ENCODE measurements at places on chromosomes 6 and 20. TPM values are rescaled to one million over a fixed set of nuclear protein-coding genes. Genes with fewer than 3 reads are reported as not detected.

GRCh38 chr20:19858466-19859371, 100.7 kb downstream of the RIN2 start:
- no peaks in the 10 kb centered on the region for H3K36me3 ChIP-seq
- H3K27ac ChIP-seq, result no peak overlapping the region
- H3K4me1 ChIP-seq, result no peaks in the 10 kb centered on the region
- no peak overlapping the region for H3K4me3 ChIP-seq

- H3K4me1 ChIP-seq, result no peaks in the 10 kb centered on the region
- no peaks in the 10 kb centered on the region for H3K27me3 ChIP-seq
- peaks cover 53% of the 10 kb centered on the region for H3K36me3 ChIP-seq
- no peak for DNase-seq
Measured at GRCh38 chr20:49278818-49279676, 1.2 kb upstream of the ZNFX1 start.

DNA sequence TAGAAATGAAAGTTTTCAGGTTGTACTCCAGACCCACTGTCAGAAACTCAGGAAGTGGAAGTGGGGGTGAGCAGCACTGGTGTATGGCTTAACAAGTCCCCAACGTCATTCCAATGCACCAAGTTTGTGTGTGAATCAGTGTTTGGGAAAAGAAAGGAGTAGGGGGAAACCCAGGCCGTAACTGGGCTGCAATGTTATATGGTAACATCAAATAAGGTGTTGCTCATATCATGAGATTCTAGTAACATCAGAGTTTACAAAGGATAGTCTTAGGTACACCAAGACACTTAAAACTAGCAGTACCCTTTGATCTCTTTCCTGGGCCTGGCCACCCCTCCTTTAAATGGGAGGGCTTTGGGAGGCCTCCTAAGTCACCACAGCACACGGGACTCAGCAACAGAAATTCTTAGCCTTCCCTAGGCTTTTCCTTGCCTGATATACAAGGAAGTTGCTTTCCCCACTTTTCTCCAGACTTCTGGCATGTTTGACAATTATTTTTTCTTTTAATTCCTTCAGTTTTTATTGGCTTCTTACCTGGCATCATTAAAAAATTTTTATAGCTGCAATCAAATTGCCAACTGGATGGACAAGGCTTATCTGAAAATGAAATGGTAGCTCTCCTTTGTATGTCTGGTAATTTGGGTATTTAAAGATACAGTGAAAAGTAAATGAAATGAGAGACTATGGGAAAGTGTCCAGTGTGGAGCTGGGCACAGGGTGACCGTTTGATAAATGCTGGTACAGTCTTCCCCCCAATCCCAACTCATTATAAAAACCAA, 15.1 kb downstream of the E2F3 start:
- no peak for DNase-seq
- no peaks in the 10 kb centered on the region for H3K36me3 ChIP-seq
- peak overlapping the region; percentile 55 for H3K27ac ChIP-seq
- no peak overlapping the region for H3K4me3 ChIP-seq

- H3K36me3 ChIP-seq, result no peaks in the 10 kb centered on the region
- H3K27ac ChIP-seq, result no peak overlapping the region
- no peaks in the 10 kb centered on the region for H3K27me3 ChIP-seq
- no peak overlapping the region for H3K4me3 ChIP-seq
Measured at GRCh38 chr6:36692861-36693702, 4.5 kb upstream of the RAB44 start.

GRCh38 chr6:37548067-37548674, 48.5 kb upstream of the CCDC167 start:
- H3K4me3 ChIP-seq, result no peak overlapping the region
- no peaks in the 10 kb centered on the region for H3K36me3 ChIP-seq
- H3K4me1 ChIP-seq, result peaks cover 12% of the 10 kb centered on the region

- H3K27me3 ChIP-seq, result no peaks in the 10 kb centered on the region
- H3K27ac ChIP-seq, result no peak overlapping the region
- no peaks in the 10 kb centered on the region for H3K4me1 ChIP-seq
- H3K36me3 ChIP-seq, result no peaks in the 10 kb centered on the region
Measured at GRCh38 chr20:43721429-43722152, 5.2 kb downstream of the GTSF1L start.

DNA sequence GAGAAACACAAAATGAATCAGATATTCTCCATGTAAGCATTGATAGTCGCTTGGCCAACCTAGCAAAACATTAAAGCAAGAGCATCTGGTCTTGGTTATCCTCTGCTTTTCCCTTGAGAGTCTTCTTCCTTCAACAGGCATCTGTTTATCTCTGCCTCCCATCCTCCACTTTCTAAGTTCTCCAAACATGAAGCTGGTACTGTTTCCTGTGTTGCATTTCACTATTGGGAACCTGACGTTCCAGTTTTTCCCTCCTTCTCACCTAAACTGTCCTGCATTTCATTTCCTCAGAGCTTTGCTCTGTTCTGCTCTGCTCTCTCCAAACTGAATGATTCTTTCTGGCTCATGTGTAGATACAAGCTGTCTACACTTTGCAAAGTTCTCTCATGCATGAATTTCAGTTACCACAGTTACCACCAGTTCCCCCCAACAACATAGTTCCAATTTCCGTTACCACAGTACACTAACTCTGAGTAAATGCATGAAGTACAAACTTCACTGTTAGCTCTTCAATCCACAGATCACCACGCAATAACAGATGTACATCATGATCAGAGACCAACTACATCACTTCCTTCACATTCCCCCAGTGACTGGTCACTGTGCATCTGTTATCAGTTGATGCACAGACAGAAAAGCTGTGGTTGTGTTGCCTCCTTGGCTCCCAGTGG, 86.7 kb upstream of the F13A1 start:
- DNase-seq, result no peak
- no peaks in the 10 kb centered on the region for H3K27me3 ChIP-seq
- no peak overlapping the region for H3K4me3 ChIP-seq
- no peaks in the 10 kb centered on the region for H3K36me3 ChIP-seq
- H3K4me1 ChIP-seq, result no peaks in the 10 kb centered on the region

- no peak overlapping the region for H3K27ac ChIP-seq
- no peak for DNase-seq
- H3K4me3 ChIP-seq, result no peak overlapping the region
- no peaks in the 10 kb centered on the region for H3K4me1 ChIP-seq
Measured at GRCh38 chr20:20370094-20370575, 2.2 kb downstream of the INSM1 start.

GRCh38 chr20:46157625-46158024, 39.5 kb downstream of the CD40 start:
- H3K27ac ChIP-seq, result no peak overlapping the region
- no peaks in the 10 kb centered on the region for H3K36me3 ChIP-seq
- H3K27me3 ChIP-seq, result no peaks in the 10 kb centered on the region
- DNase-seq, result no peak

DNA sequence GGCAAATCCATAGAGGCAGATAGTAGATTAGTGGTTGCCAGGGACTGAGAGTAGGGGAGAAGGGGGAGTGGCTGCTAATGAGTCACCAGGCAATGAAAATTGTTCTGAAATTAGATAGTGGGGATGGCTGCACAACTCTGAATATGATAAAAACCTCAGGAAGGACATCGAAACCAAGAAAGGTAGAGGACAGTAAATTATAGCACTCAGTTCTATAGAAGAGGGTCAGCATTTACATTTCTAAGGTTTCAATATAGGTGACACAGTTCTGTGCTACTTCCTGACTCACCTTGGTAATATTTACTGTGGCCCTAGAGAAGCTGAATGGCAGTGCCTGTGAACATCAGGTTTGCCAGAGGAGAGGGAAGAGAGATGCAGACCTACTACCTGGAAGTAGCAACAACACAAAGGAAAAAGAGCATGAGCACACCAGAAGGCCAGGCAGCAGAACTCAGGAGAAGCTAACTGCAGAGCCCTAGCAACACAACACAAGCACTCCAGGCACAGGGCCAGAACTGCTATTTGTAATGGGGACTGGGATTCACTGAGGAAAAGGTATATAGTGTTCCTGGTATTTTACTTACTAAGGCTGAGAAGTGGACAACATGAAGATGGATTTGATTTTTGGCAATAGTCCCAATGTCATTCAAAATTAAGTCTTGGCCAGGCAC, 75.9 kb downstream of the PLCG1 start:
- H3K27ac ChIP-seq, result no peak overlapping the region
- no peaks in the 10 kb centered on the region for H3K36me3 ChIP-seq
- no peak for DNase-seq
- no peak overlapping the region for H3K4me3 ChIP-seq
- no peaks in the 10 kb centered on the region for H3K4me1 ChIP-seq
- H3K27me3 ChIP-seq, result no peaks in the 10 kb centered on the region

- no peaks in the 10 kb centered on the region for H3K36me3 ChIP-seq
- DNase-seq, result no peak
- no peaks in the 10 kb centered on the region for H3K27me3 ChIP-seq
- no peak overlapping the region for H3K27ac ChIP-seq
Measured at GRCh38 chr20:12416281-12416680, 498.6 kb downstream of the BTBD3 start.

FBXO30 gene
- 7.4 TPM for total RNA-seq

PRL gene
- not detected for total RNA-seq

PCSK2 gene
- 0.18 TPM for total RNA-seq

RAMACL gene
- total RNA-seq, result 1.1 TPM
